ENCODE measurements at places on chromosomes 5 and 9. TPM values are rescaled to one million over a fixed set of nuclear protein-coding genes. Genes with fewer than 3 reads are reported as not detected.
A peak's percentile ranks its signal among the peaks of the same experiment; 100 is the strongest.

Gene TMEM252
- total RNA-seq, result not detected

GRCh38 chr5:54700986-54701578, 183.5 kb downstream of the SNX18 start:
- no peak for DNase-seq

GRCh38 chr9:26026423-26027100, 348.3 kb upstream of the TUSC1 start:
- no peak for DNase-seq

DNA sequence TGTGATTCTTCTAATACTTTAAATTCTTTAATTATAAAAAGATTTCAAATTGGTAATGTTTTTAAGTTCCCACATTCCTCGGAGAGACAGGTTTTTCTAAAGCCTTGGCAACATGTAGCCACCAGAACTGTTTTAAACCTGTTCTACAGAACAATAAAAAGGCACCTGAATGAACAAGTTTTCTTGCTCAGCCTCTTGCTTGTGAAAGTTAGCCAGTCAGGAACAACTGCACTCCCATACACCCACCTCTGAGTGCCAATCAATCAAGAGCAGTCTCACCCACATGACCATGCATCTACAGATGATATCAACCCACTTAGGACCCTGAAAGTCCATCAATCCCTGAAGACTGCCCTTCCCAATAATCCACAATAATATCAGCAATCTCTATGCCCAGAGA, 62.3 kb downstream of the AP3B1 start:
- DNase-seq, result no peak

Gene ZNF462
- 53.2 TPM for total RNA-seq

Gene HTR4
- 0.56 TPM for total RNA-seq

Gene INSL4
- 0.16 TPM for total RNA-seq

Gene PGGT1B
- total RNA-seq, result 12.1 TPM

DNA sequence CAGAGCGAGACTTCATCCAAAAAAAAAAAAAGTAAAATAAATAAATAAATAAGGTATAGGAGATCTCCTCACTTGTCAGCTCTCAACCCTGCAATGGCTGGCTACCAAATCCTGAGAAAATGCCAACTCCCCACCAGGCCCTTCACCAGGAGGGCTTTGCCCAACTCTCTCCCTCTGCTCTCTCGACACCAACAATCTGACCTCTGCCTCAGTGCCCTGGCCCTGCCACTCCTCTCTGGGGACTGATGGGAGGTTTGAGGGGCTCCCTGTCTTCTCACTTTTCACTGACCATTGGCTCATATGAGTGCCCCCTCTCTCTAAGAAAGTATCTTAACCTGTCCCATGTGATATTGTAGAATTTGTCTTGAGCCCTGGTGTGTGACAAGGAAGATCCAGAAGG, 52.6 kb upstream of the SH3PXD2B start:
- peak; percentile 7 for DNase-seq

Gene LEAP2
- 1.8 TPM for total RNA-seq

Gene GLDC
- total RNA-seq, result 11.4 TPM

Gene SLC24A2
- total RNA-seq, result 1.7 TPM

DNA sequence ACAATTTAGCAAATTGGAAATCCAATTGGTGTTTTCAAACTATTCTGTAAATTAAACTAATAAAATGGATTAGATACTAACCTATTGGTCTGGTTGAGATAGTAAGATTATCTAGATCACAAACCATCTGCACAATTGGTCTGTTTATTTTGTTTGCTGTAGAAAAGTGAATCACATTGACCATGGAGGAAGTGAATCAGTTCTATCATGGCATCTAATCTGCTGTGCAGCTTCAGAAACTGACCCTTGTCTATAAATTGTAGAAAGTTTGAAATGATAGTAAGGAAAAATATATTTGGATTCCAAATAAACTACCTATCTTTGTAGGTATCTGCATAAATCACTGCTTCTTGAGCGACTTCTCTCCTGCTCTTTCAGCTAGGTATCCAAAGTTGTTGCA, 1865.4 kb downstream of the MAT2B start:
- no peak for DNase-seq

DNA sequence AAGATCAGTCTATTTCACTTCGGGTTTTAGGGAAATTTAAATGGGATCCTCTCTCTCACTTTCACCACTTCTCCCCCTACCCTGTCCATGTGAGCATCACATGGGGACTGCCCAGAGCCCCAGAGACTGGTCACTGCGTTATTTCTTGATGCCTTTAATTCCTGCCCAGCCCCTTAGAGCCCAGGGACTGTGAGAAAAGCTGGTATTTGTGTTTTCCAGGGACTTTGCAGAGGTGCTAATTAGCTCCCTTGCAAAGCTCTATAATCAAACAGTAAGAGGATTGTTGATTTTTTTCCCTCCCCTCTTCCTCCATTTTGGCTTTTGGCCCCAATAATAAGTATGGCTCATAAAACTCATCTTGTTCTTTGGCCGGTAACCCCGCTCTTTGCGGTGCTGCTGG, 35.6 kb downstream of the NTRK2 start:
- DNase-seq, result no peak

GRCh38 chr9:126687930-126688461, 74.3 kb downstream of the LMX1B start:
- DNase-seq, result no peak

DNA sequence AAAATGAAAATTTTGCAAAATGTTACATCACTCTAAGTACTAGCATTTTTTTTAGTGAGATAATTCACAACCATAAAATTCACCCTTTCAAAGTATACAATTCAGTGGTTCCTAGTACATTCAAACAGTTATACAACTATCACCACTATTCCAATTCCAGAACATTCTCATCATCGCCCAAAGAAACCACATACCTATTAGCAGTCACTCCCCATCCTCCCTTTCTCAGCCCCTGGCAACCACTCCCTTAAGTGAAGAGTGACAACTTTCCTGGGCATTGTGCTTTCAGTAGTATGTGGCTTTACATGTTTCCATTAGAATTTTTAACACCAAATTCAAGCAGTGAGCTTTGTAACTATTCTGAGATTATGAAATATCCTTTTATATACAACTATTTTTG, 81.4 kb downstream of the RASEF start:
- DNase-seq, result no peak

GRCh38 chr9:116516456-116516855, 170.6 kb upstream of the TRIM32 start:
- no peak for DNase-seq

Gene GKAP1
- total RNA-seq, result 158 TPM

DNA sequence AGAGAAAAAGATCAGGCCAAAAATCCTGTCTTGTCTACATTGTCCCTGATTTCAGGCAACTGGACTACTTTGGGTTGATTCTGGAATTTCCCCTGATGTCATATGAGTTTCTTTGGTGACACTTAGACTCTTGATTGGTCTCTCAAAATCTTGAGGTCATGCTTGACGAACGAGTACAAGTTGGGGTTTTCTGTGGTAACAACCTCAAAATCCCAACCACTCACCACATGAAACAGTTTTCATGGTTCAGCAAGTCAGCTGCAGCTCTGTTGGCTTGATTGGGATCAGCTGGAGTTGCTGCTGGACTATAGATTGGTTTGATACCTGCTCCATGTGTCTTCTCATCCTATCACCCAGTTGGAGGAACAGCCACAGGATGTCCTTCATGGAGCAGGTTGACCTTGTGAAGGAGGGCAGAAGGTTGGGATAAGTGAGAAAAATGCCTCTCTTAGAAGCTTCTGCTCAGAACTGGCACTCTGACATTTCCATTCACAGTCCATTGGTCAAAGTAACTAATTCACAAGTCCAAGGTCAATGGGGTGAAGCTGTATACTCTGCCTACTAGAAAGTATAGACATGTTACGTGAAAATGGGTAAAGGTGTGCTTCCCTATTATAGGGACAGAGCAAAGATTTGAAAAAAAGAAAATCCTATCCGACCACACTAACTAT, 284.5 kb downstream of the SH3GL2 start:
- DNase-seq, result no peak

Gene KCTD16
- total RNA-seq, result 1.4 TPM

- DNase-seq, result peak; percentile 33
These were observed 39.1 kb downstream of the SH3RF2 start for GRCh38 chr5:145975361-145976066.

- no peak for DNase-seq
These were observed 65.3 kb upstream of the MYO10 start for GRCh38 chr5:17001428-17001827.

- peak; percentile 14 for DNase-seq
These were observed 38.0 kb downstream of the VCAN start for GRCh38 chr5:83509540-83509939.

Gene C5orf34
- total RNA-seq, result 8.5 TPM

- DNase-seq, result no peak
These were observed 547.7 kb downstream of the MAT2B start for GRCh38 chr5:164053123-164053522.

Gene TSLP
- total RNA-seq, result 1.7 TPM

Gene RASGRF2
- 11.3 TPM for total RNA-seq

- no peak for DNase-seq
These were observed 7.3 kb downstream of the GDA start for GRCh38 chr9:72156586-72156985.

Gene PCDHGA2
- 19.4 TPM for total RNA-seq

DNA sequence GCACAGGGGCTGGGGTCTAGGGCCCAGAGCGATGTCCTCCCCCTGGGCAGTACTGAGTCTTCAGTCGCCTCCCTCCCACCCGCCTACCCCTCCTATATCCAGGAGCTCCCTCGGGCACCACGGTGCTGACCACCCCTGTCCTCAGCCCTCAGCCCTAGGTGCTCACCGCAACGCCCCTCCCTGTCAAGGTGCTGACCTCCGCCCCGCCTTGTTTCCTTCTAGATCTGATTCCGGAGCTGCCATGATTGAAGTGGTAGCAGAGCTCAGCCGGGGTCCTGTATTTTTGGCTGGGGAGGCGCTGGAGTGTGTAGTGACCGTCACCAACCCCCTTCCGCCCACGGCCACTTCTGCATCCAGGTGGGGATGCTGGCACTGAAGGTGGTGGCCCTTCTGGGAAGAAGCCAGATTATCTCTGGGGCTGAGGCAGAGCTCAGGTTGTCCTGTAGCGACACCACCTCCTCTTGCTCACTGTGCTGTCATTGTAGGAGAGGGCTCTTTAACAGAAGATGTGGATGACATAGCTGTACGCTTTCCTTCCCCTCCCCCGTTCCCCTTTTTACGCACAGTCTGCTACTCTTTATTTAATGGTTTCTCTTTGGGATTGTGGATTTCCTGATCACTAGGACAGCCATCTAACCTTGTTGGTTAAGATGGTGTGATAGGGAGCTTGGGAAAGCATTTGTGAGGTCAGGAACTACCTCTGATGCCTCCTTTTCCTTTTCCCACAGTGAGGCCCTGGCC, 598 bp downstream of the RGP1 start:
- DNase-seq, result peak; percentile 45

Gene OBP2B
- total RNA-seq, result 34.0 TPM

Gene HRH2
- total RNA-seq, result 0.47 TPM

GRCh38 chr9:127455324-127455992, 4.1 kb downstream of the LRSAM1 start:
- DNase-seq, result peak; percentile 34

- DNase-seq, result no peak
These were observed 485.8 kb downstream of the BRINP1 start for GRCh38 chr9:118883411-118883810.

DNA sequence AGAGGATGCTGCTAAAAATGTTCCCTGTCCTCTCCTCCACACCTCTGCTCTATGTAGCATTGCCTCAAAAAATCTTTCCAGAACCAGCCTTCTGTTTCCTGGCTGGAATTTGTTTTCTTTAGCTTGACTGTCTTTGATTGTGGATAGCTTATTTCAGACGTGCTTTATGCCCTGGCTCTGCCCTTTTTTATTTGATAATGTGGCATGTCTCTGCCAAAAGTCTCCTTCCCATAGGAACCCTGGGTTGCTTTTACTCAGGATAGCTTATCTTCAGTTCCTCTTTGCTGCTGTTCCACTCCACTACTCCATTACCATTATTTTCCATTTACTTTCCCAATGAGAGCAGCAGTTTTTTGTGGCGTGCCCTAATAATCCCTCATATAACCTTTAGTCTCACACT, 885 bp upstream of the TMEM252 start:
- no peak for DNase-seq

GRCh38 chr9:105344283-105344682, 99.8 kb downstream of the SLC44A1 start:
- DNase-seq, result no peak

Gene RNF180
- total RNA-seq, result 23.1 TPM

Gene CDH18
- 10.7 TPM for total RNA-seq

GRCh38 chr5:4001004-4001403, 405.4 kb downstream of the IRX1 start:
- no peak for DNase-seq

Gene SH3TC2
- 136 TPM for total RNA-seq

DNA sequence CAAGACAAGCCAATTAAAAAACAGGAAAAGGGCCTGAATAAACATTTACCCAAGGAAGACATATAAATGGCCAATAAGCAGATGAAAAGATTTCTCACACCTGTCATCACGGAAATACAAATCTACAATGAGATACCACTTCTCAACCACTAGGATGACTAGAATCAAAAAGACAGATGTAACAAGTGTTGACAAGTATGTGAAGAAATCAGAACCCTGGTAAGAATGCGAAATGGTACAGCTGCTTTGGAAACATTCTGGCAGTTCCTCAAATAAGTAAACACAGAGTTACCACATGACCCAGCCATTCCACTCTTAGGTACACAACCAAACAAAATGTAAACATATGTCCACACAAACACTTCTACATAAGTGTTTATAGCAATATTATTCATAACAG, 32.5 kb downstream of the LEAP2 start:
- DNase-seq, result no peak
